IPS DF 6.9 (cell line): ENCODE measurements at places on chromosomes 5 and 9.

GRCh38 chr9:98396656-98397055 lies 141.2 kb upstream of the TBC1D2 start:
- DNase-seq = no peak

DNA sequence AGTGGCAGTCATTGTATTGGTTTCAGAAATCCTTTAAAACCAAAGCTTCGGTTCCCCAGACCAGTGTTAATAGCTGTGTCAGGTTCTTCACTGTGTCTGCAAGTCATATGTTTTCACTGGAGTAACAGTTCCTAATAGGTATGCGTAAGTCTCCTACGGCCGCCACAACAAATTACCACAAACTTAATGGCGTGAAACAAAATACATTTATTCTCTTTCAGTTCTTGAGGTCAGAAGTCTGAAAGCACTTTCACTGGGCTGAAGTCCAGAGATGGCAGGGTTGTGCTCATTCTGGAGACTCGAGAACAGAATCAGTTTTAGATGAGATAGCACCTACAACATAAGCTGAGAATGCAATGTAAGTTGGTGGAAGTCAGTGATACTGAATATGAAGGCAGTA lies 556.2 kb downstream of the TLE4 start:
- no peak for DNase-seq

- no peak for DNase-seq
Measured at GRCh38 chr5:170509348-170509660, 5.5 kb downstream of the KCNIP1 start.

GRCh38 chr9:125950880-125951471 lies 203.8 kb downstream of the PBX3 start:
- peak; percentile 92 for DNase-seq

DNA sequence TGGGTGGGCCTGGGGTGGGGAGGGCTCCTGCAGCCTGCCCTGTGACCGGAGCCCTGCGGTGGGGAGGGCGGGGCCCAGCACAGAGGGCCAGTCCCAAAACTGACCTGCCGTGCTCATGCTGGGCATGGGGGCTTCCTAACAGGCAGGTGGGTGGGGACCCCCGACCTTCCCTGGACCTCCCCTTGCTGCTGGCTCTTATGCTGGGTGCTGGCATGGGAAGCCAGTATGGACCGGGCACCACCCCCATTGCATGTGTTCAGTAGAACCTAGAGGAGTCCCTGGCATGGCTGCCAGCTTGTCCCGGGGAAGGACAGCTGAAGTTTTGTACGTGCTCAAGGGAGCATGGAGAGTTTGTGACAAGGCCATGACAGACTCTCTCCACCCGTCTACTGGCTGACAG lies 37.1 kb downstream of the WNK2 start:
- DNase-seq = no peak
